Activated CD8-positive, alpha-beta memory T cell treated with anti-CD3 and anti-CD28 coated beads, Interleukin-2, amount 50 U/mL, for 4 hours (primary cell): ENCODE measurements at places on chromosomes 6 and 20.

DNA sequence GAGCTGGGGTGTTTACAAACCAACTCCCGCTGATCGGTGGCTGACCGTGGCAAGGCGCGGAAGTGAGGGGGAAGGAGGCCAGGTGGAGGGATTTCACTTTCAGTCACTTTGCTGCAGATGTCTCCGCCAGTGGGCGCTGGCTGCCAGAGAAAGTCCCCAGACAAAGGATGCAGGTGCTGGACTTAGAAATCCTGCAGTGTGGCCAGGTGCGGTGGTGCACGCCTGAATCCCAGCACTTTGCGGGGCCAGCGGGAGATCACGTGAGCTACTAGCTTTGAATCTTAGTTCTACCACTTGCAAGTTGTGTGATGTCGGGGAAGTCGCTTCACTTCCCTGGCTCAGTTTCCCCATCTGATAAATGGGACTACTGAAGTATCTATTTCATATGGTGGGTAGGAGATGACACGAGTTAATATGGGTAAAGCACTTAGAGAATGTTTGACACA lies 180.4 kb downstream of the ZNF217 start:
- peak; percentile 55 for DNase-seq

- DNase-seq: no peak
Measured at GRCh38 chr20:44407402-44408184, 52.1 kb downstream of the HNF4A start.

DNA sequence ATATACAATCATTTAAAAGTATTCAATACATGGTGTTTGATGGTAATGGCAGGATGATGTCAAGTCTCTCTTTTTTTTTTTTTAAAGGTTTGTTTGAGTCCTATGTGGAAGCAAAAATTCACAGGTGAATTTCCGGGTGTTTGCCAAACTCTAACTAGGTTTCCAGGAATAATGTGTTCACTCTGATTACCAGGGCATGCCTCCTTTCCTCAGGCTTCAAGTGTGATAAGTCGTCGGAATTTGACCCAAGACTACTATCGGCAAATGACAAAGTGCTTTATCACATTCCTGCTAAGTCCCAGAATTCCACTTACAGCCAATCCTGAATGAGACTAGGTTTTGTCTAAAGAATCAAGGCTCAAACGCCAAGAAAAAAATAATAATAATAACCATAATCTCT lies 7.3 kb downstream of the OARD1 start:
- no peak for DNase-seq

DNA sequence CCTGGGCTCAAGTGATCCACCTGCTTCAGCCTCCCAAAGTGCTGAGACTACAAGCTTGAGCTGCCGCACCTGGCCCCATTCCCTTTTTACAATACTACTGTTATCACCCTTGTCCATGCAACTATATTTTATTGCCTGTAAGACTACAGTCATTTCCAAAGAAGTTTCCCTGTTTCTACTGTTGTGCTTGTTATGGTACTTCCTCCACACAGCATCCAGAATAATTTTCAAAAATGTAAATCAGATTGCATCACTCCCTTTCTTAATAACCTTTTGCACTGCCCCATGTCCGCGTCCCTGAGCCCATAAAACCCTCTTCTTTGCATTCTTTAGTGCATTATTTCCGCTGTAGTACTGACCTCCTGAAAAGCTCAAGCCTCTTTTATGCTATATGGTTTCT lies 128.9 kb upstream of the AKIRIN2 start:
- no peak for DNase-seq

DNA sequence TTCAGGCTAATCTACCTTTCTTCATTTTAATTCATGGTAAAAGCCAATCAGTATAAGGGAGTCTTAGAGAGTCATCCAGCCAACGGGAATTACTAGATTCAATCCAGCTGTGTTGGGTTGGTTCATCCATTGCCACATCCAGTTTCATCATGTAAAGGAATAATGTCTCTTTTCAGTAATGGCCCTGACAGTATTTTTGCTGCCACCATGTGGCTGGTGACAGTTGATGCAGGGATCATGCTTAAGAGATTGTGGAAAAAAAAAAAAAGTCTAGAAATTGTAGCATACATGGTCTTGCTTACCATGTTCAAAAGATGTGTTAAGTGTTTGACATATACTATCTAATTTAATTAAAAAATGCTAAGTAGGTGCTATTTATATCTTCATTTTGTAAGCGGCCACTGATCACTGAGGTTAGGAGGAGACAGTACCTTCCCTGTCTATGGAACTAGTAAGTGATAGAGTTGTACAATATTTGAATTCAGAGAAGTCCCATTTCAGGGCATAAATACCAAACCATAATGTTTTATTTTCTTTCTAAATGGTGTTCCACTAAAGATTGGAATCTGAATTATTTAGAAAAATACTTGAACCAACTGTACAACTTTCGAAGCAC lies 135.9 kb downstream of the KHDRBS2 start:
- DNase-seq: no peak

DNA sequence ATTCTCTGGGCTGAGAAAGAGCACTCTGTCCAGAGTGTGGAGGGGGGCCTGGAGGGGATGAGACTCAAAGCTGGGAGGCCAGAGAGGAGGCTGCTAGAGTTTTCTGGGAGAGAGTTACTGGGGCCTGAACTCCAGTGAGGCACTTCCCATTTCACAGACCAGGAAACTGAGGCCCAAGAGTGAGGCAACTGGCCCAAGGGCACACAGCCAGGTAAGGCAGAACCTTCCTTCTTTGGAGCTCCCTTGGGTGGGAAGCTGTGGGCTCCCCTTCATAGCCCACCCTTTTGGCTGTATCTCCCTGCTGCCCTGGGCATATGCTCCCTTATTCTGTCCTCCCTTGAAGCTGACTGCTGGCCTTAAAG lies 34.4 kb downstream of the ANGPT4 start:
- no peak for DNase-seq

GRCh38 chr6:134456226-134456625 lies 138.3 kb upstream of the SGK1 start:
- DNase-seq: no peak

GRCh38 chr20:8807480-8808201 lies 261.2 kb upstream of the PLCB4 start:
- no peak for DNase-seq

DNA sequence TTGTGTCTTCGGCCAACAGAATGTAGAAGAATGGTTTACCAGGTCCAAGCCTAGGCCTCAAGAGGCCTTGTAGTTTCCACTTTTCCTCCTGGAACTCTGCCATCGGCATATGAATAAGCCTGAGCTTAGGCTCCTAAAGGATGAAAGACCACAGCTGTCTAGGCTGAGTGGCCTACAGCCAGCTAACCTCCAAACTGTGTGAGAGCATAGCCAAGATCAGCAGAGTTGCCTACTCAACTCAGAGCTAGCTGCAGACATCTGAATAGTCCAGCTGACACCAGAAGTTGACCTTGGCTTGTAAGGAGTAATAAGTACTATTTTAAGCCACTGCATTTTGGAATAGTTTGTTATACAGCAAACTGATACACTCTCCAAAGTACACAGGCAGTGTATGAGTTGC lies 52.6 kb upstream of the SMIM29 start:
- DNase-seq: no peak

GRCh38 chr6:166707045-166707444 lies 80.0 kb upstream of the RPS6KA2 start:
- no peak for DNase-seq

DNA sequence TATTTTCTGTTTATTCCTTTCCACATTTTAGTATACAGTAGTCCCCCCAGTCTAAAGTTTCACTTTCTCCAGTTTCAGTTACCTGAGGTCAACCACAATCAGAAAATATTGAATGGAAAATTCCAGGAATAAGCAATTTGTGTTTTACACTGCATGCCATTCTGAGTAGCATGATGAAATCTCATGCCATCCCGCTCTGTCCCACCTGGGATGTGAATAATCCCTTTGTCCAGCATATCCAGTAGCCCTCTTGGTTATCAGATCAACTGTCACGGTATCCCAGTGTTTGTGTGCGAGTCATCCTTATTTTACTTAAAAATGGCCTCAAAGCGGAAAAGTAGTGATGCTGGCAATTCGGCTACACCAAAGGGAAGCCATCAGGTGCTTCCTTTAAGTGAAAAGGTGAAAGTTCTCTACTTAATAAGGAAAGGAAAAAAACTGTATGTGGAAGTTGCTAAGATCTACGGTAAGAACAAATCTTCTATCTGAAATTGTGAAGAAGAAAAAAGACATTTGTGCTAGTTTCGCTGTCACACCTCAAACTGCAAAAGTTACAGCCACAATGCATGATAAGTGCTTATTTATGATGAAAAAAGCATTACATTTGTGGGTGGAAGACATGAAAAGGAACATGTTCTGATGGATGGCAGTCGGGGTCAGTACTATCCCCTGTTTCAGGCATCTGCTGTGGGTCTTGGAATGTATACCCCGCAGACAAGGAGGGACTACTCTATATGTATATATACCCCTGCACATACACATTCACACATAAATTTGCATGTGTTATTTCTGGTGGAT lies 11.3 kb downstream of the NOX3 start:
- no peak for DNase-seq

GRCh38 chr20:3744806-3745685 lies 12.6 kb downstream of the HSPA12B start:
- DNase-seq: peak; percentile 70

DNA sequence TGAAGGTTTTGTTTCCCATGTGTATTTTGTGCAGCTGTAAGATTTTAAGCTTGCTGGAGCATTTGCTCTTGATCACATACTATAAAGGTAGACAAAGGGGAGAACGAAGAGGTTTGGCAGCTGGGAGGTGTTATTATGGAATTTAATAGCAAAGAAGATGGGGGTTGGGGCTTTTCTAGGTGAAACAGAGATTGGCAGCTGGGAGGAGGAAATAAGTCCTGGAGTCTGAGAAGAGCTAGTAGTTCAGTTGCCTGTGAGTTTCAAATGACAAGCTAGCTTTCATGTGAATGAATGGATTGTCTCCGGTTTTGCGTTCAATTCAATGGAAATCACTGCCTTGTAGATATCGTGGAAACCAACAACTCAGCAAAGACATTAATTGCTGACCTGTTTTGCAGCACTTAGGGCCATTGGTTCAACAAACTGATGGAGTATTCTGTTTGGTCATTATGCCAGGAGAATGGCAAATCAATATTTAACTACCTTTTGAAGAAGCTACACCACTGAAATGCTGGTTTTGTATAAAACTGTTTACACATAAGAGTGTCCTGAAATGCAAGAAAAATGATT lies 38.1 kb upstream of the FLRT3 start:
- no peak for DNase-seq

DNA sequence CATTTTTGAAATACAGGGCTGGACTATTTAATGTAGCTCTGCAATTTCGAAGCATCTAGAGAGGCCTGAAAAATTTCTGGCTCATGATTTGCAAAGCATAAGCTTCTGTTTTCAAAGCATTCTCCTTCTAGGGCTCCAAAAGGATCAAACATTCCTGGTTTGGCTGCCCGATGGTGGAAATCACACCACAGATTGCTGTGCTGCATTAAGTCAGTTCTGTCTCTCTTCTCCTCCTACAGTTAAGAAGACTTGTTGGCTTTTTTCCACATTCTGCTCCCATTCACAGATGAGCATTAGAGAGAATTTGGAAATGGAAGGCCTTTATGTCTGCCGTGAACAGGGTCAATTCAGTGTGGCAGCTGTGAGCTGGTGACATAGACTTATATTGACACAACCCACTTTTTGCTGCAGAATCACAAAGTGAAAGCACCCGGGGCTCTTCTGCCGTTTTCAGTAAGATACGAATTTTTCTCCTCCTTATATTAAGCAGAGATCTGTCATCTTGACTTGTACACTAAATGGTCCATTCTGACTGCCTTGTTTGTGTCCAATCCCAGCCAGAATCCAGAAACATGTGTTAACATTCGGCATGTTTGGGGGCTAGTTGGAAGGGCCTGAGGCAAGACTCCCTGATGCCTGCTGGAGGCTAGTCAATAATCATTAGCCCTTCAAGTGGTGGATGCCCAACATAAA lies 330.8 kb upstream of the DEFB112 start:
- DNase-seq: no peak

GRCh38 chr6:163243083-163243482 lies 171.4 kb upstream of the QKI start:
- DNase-seq: no peak
